ENCODE measurements at places on chromosomes 5 and 9. TPM values are rescaled to one million over a fixed set of nuclear protein-coding genes. Genes with fewer than 3 reads are reported as not detected.

DNA sequence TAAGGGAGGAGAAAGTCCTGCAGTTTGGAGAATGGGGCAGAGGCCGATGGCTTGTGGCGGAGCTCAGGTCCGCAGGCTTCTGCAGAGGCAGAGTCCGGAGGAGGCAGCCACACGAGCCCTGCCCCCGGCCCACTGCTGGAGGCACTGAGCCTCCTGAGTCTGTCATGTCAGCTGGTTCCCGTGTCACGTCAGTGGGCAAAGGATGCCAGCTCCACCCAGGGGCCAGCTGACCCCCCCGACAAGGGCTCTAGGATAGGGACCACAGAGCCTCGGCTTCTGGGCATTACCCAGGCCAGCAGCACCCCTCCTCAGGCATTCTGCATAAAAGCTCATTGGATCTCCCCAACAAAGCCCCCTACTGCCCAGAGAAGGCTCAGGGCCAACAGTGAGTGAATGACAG, 8.5 kb downstream of the SH3PXD2B start:
- no peak for DNase-seq

GRCh38 chr5:172544371-172545095, 90.2 kb upstream of the SH3PXD2B start:
- DNase-seq: no peak

GRCh38 chr5:33494466-33494865, 53.7 kb downstream of the TARS1 start:
- no peak for DNase-seq

- DNase-seq: no peak
Observed at GRCh38 chr5:171524466-171524865, 105.0 kb downstream of the FGF18 start.

GRCh38 chr5:116395631-116396203, 178.9 kb downstream of the SEMA6A start:
- DNase-seq: no peak

The DMRT3 gene
- not detected for total RNA-seq

The GABRP gene
- not detected for total RNA-seq

The RNF130 gene
- 4.3 TPM for total RNA-seq

The SNX18 gene
- 19.0 TPM for total RNA-seq

Data from activated CD4-positive, alpha-beta T cell treated with anti-CD3 and anti-CD28 coated beads, Interleukin-2, amount 10 ng/mL, durations not matched to agents 7 days and 5 days (primary cell).